ENCODE measurements at places on chromosomes 1 and 21. TPM values are rescaled to one million over a fixed set of nuclear protein-coding genes. Genes with fewer than 3 reads are reported as not detected.

GRCh38 chr1:223401873-223402789 is 8.9 kb downstream of the CCDC185 start:
- no peaks in the 10 kb centered on the region for H3K27me3 ChIP-seq
- no peak overlapping the region for H3K4me3 ChIP-seq
- no peak for DNase-seq
- H3K36me3 ChIP-seq, result no peaks in the 10 kb centered on the region

DNA sequence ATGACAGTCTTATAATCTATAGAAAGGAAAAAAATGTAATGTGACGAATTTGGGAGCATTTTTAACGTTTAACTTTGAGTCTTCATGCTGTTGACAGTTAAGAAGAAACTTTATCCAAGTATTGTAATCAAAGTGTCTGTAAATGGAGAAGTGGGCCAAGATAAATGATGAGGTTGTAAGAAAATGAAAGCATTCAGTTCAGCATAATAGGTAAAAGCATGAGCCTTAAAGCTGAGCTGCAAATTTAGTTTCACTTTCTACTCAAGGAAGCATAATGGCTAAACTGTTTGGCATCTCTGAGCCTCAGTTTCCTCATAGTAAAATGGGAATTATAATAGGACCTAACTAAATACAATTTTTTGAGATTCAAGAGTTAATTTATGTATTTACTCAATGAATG is 1554.8 kb downstream of the KCNT2 start:
- no peaks in the 10 kb centered on the region for H3K4me1 ChIP-seq
- DNase-seq, result no peak
- no peaks in the 10 kb centered on the region for H3K27me3 ChIP-seq
- no peak overlapping the region for H3K4me3 ChIP-seq
- H3K36me3 ChIP-seq, result no peaks in the 10 kb centered on the region
- H3K27ac ChIP-seq, result no peak overlapping the region

DNA sequence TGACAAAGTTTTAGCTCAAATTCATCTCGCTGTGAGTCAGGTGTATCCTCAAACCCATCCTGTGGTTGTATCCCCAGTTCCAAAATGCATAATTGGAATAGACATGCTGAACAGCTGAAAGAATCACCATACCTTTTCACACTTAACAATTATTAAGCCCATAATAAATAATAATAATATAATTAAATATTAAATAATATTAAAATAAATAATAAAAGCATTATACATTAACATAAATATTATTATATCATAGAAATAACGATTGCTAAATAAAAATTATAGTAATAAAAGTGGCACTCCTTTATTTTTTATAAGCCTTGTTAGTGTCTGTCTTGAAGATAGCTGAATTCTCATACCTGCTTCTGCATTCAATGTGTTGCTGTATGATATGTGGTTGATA is 257.5 kb upstream of the B3GALT2 start:
- H3K4me1 ChIP-seq, result no peaks in the 10 kb centered on the region
- no peak for DNase-seq
- no peaks in the 10 kb centered on the region for H3K27me3 ChIP-seq
- no peak overlapping the region for H3K27ac ChIP-seq
- H3K36me3 ChIP-seq, result no peaks in the 10 kb centered on the region
- no peak overlapping the region for H3K4me3 ChIP-seq

GRCh38 chr1:178643831-178644230 is 81.2 kb upstream of the RALGPS2 start:
- no peak overlapping the region for H3K4me3 ChIP-seq
- H3K36me3 ChIP-seq, result no peaks in the 10 kb centered on the region
- no peaks in the 10 kb centered on the region for H3K4me1 ChIP-seq
- H3K27me3 ChIP-seq, result no peaks in the 10 kb centered on the region
- no peak for DNase-seq
- no peak overlapping the region for H3K27ac ChIP-seq

DNA sequence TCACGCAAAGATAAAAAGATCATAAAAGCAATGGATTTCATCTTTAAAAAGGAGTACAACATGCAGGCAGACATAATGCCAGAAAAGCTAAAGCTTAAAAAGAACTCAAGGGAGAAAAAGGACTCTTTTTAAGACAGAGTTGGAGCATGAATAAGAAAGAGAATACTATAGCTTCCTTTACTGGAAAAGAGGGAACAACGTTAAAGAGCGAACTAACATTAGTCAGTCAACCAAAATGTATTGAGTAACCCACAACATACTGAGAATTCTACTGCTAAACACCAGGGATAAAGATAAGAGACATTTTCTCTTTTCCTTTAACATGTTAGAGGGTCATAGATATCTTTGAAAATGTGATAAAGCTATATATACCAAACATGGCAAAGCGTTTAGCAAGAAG is 182.0 kb downstream of the DUSP10 start:
- H3K36me3 ChIP-seq, result no peaks in the 10 kb centered on the region
- H3K27me3 ChIP-seq, result no peaks in the 10 kb centered on the region
- no peak overlapping the region for H3K4me3 ChIP-seq
- no peak for DNase-seq
- H3K27ac ChIP-seq, result no peak overlapping the region

DNA sequence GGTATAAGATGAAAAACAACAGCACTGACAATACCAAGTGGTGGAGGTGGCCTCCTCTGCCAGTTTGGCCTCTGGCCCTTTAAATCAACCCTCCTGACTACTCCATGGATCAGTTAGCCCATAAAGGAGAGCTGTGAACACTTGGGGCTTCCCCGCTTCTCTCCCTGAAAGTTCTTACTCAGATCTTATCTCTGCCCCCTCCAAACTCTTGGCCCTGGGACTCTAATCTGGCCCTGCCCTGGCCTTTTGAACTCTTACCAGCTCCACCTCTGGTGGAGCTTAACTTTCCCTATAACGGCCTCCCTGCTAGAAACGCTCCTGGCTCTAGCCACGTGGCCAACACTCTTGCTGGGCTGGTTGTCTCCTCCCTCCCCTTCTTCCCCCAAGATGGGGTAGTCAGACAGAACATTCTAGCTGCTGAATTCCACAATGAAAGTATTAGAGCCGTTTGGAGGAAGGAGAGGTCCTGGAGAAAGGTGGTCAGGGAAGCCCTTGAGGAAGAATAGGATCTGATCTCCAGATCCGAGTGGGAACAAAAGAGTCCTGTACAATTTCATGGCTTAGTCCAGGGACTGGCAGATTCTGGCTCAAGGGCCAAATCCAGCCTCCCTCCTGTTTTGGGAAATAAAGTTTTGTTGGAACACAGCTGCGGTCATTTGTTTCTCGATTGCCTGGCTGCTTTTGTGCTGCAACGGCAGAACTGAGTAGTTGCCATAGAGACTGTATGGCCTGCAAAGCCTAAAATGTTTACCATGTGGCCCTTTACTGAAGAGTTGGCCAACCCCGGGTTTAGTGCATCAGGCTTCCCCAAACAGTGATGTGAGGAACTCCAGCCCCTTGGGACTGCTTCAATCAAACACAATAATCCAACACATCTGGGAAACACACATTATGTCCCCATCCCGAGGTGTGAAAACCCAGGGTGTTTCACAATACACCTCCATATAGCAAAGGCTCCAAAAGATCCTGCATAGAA is 9.5 kb upstream of the PIGR start:
- H3K36me3 ChIP-seq, result no peaks in the 10 kb centered on the region

DNA sequence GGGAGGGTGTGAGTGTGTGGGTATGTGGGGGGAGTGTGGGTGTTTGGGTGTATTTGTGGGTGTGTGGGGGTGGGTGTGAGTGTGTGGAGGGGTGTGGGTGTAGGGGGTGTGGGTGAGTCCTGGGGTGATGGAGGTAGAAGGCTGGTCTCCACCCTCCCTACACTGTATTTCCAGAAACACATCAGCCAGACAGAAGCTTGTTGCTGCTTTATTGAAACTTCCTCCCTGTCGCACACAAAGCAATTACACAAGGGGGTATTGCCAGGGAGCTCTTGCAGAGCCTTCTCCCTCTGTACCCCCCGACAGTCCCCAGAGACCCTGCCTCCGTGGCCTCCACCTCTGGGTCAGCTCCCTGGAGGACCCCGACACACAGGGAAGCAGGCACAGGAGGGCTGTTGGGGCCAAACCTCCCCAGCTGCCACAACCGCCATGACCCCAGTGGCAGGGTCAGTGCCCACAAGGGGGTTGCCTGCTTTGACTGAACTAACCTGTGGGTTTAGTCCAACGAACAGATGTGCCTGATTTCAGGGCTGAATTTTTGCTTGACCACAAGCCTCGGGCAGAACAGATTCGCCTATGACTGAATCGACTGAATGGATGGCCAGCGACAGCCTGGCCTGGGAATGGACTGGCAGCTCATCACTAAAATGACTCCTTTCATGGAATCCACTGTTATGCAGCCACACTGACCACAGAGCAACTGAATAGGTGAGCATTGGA is 9.1 kb upstream of the MATN1 start:
- no peak overlapping the region for H3K4me3 ChIP-seq
- no peaks in the 10 kb centered on the region for H3K27me3 ChIP-seq
- peaks cover 28% of the 10 kb centered on the region for H3K4me1 ChIP-seq
- H3K27ac ChIP-seq, result no peak overlapping the region
- no peak for DNase-seq

DNA sequence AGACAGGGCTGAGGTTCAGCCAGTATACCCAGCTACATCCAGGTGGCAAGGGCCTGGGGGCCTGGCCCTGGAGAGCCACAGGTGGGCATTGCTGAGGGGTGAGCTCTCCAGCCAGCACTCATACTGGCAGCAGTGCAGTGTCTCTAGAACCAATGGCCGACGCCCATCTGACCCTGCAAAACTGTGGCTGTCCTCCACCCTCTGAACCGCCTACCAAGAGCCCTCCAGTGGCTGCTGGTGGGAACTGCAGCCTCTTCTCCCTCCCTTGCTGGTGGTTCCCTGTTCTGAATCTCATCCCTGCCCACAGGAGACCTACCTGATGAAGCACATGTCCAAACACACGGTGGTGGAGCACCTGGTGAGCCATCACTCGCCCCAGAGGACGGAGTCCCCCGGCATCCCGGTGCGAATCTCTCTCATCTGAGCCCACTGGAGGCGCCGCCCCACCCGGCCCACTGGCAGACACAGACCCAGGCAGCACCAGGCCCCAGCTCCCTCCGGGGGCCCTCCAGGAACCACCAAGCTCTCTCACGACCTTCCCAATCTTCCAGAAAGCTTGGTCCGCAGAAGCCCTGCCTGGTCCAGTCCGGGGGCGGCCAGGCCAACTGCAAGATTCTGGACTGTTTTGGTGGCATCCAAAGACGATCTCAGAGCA is 22.1 kb downstream of the A3GALT2 start:
- H3K4me3 ChIP-seq, result no peak overlapping the region
- H3K27me3 ChIP-seq, result no peaks in the 10 kb centered on the region
- H3K27ac ChIP-seq, result no peak overlapping the region
- H3K36me3 ChIP-seq, result peaks cover 9% of the 10 kb centered on the region
- peaks cover 22% of the 10 kb centered on the region for H3K4me1 ChIP-seq

- H3K36me3 ChIP-seq, result no peaks in the 10 kb centered on the region
- no peaks in the 10 kb centered on the region for H3K4me1 ChIP-seq
- no peak for DNase-seq
- H3K27me3 ChIP-seq, result no peaks in the 10 kb centered on the region
- no peak overlapping the region for H3K4me3 ChIP-seq
Measured at GRCh38 chr1:182404781-182405180, 4.3 kb upstream of the TEDDM1 start.

The RHD gene
- not detected for total RNA-seq

The ZBTB21 gene
- total RNA-seq, result 17.1 TPM

- no peak overlapping the region for H3K4me3 ChIP-seq
- no peak for DNase-seq
- H3K27ac ChIP-seq, result no peak overlapping the region
- no peaks in the 10 kb centered on the region for H3K36me3 ChIP-seq
- no peaks in the 10 kb centered on the region for H3K27me3 ChIP-seq
- no peaks in the 10 kb centered on the region for H3K4me1 ChIP-seq
Measured at GRCh38 chr1:6989212-6990159, 204.2 kb downstream of the CAMTA1 start.

GRCh38 chr1:210882414-210883221 is 251.3 kb downstream of the KCNH1 start:
- H3K27ac ChIP-seq, result no peak overlapping the region
- H3K4me1 ChIP-seq, result no peaks in the 10 kb centered on the region
- H3K4me3 ChIP-seq, result no peak overlapping the region
- H3K27me3 ChIP-seq, result no peaks in the 10 kb centered on the region

The CENPF gene
- 0.44 TPM for total RNA-seq

- no peak overlapping the region for H3K4me3 ChIP-seq
- H3K27me3 ChIP-seq, result no peaks in the 10 kb centered on the region
- H3K27ac ChIP-seq, result no peak overlapping the region
- no peaks in the 10 kb centered on the region for H3K36me3 ChIP-seq
- peaks cover 4% of the 10 kb centered on the region for H3K4me1 ChIP-seq
Measured at GRCh38 chr1:51484591-51484990, 34.5 kb downstream of the EPS15 start.

- peaks cover 25% of the 10 kb centered on the region for H3K4me1 ChIP-seq
- no peak overlapping the region for H3K4me3 ChIP-seq
- DNase-seq, result peak; percentile 65
- peaks cover 7% of the 10 kb centered on the region for H3K27me3 ChIP-seq
- H3K36me3 ChIP-seq, result no peaks in the 10 kb centered on the region
Measured at GRCh38 chr1:6259491-6260362, 1.2 kb downstream of the GPR153 start.

GRCh38 chr1:221025956-221026355 is 146.7 kb downstream of the HLX start:
- H3K4me3 ChIP-seq, result no peak overlapping the region
- H3K4me1 ChIP-seq, result no peaks in the 10 kb centered on the region
- no peaks in the 10 kb centered on the region for H3K36me3 ChIP-seq
- no peak for DNase-seq
- no peak overlapping the region for H3K27ac ChIP-seq

DNA sequence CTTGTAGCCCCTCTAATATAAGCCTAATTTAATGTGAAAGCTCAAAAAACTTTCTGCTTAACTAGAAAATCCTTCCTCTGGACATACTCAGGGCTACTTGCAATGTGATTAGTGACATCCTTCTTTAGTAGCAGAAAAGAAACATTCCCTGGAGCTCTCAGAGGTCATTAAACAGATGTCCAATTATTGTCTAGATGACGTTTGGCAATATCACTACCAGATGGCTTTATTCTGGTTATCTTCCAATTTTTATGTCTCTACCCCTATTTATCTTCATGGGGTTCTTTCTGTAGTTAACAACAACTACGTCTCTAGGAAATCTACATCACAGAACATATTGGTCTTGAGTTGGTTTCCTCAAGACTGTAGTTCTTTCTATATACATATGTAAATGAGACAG is 44.2 kb downstream of the CTH start:
- H3K36me3 ChIP-seq, result no peaks in the 10 kb centered on the region
- DNase-seq, result no peak
- H3K4me3 ChIP-seq, result no peak overlapping the region
- no peaks in the 10 kb centered on the region for H3K27me3 ChIP-seq
- no peak overlapping the region for H3K27ac ChIP-seq

GRCh38 chr1:159849626-159850366 is 12.7 kb downstream of the VSIG8 start:
- no peak for DNase-seq
- H3K27ac ChIP-seq, result no peak overlapping the region
- no peak overlapping the region for H3K4me3 ChIP-seq

The LRRC53 gene
- not detected for total RNA-seq

GRCh38 chr1:156213644-156213966 is 798 bp downstream of the PMF1 start:
- H3K27me3 ChIP-seq, result no peaks in the 10 kb centered on the region
- no peak for DNase-seq
- peaks cover 6% of the 10 kb centered on the region for H3K36me3 ChIP-seq
- peak overlapping the region; percentile 91 for H3K4me3 ChIP-seq
- peak overlapping the region; percentile 89 for H3K27ac ChIP-seq
- H3K4me1 ChIP-seq, result peaks cover 29% of the 10 kb centered on the region

Data from thyroid gland (tissue), 4 donors.